ENCODE measurements at places on chromosomes 6 and 20.

DNA sequence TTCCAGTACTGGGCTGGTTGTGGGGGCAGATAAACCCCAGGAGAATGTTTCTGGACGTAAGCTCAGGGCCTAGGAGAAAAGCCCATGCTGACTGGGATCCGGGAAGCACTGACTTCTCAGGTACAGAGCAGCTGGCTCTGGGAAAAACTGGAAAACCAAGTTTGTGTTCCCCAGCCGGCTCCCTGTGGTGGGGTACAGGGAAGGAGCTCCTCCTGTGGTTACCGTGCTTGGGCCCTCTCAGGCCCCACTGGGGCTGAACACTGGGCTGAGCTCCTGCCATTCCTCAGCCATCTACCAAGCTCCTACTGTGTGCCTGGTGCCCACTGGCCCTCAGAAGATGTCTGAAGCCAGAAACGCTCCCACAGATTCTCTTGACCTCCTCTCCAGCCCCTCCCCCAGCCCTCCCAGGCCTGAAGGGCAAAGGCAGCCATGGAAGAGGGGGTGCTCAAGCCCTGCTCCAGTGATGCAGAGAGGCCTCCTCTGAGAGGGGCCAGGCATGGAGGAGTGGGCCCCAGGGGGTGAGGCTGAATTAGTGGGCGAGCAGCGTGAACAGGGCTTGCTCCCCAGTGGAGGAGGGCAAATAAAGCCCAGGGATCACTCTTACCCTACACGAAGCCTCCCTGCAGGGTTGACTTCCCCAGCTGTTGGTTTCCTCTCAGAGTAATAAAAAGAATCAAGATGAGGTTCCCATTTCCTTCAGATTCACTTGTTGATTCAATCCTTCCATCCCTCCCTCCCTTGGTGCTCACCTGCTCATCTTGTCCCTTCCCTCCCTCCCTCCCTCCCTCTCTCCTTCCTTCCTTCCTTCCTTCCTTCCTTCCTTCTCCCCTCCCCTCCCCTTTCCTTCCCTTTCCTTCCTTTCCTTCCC, 100.0 kb downstream of the VEGFA start:
- DNase-seq = no peak

DNA sequence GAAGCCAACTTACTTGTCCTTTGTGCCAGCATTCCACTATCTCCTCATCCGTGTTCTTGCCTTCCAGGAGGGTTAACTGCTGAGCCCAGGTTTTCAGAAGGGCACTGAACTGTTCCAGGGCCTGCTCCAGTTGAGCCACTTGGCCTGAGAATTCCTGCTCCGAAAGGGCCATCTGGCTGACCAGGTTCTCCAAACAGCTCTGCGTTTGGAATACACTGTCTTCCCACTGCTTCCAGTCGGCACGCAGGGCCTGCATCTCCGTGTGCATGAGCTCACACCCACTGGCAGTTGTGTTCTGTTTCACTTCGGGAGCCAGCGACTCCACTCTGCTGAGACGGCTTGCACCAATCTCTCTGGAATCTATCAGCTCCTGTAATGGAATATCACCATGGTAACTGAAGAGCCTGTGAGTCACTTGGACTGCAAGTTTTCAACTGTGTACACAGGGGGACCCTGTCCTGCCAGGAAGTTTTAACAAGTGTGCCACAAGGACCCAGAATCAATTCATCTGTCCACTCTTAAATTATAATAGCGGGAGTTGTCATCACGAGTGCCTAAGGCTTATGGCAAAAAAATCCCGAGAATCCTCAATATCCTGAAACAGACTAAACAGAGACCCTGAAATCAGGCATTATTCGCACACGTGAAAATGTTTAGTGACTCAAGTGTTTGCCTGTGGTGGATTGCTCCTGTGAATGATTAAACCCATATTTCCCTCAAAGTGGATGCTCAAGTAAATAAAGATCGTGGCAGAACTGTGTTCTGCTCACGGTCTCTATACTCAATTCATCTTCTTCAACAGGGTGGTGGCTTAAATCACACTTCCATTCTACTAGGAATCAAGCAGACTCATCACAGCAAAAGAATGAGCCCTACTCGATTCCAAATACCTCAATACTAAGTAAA, 255.9 kb downstream of the SYNE1 start:
- DNase-seq = no peak

- DNase-seq = no peak
These were observed 225.1 kb upstream of the BTBD3 start for GRCh38 chr20:11692567-11692966.

GRCh38 chr6:108799791-108800190, 48.4 kb upstream of the ARMC2 start:
- no peak for DNase-seq

- no peak for DNase-seq
These were observed 15.0 kb upstream of the TRAM2 start for GRCh38 chr6:52591832-52592231.

DNA sequence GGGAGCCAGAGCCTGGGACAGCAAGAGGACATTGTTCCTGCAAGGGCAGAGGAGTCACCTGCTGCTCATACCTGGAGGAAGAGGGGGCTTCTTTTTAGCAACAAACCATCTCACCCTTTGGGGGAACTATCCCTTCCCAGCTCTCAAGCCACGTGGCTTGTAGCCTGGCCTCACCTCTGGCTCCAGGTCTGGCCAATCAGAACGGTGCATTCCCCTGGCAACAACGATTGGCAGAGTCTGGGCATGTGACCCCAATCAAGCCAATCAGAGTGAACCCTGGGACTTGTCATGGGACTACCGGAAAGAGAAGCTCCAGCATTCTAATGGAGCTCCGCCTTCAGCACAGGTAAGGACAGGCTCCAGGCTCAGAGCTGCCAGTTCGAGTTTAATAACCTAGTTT, 33.6 kb downstream of the KCNB1 start:
- no peak for DNase-seq

- DNase-seq = peak; percentile 45
These were observed 41.1 kb downstream of the FARS2 start for GRCh38 chr6:5302220-5302946.

GRCh38 chr6:157669747-157670216, 153.3 kb upstream of the SNX9 start:
- DNase-seq = no peak

DNA sequence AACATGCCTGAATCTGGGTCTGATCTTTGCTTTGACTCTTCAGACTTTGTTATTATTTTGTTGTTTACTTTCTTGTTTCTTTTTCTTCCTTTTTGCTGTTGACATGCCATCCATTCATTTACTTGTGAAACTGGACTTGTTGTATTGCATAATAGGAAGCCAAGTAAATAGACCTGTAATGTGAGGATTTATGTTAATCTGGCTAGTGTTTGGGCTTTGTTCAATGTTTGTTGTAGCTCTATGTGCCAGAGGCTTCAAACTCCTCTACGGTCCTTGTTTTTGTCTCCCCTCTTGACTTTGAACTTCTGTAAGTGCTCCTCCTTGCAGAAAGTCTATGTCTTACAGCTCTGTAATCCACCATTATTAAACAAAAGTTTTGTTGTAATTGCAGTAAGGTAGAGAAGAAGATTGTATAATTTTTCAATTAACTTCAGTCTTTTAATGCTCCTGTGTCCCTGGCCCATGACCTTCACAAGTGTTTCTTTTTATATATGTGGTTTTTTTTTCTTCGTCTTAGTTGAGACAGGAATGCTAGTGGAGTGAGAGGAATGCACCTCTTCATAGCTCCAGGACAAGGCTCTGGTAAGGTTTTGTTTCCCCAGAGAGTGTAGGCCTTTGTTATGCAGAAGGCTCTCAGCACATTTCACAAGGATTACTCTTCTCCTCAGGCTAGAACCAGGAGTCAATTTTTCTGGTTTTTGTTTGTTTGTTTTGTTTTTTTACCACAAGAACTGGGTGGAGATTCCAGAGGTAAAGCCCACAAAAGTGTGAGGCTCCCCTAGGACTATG, 1061.8 kb upstream of the CITED2 start:
- no peak for DNase-seq

- DNase-seq = no peak
These were observed 257.7 kb downstream of the FARS2 start for GRCh38 chr6:5518936-5519491.

GRCh38 chr6:42104095-42104803, 38.2 kb downstream of the C6orf132 start:
- DNase-seq = peak; percentile 90

DNA sequence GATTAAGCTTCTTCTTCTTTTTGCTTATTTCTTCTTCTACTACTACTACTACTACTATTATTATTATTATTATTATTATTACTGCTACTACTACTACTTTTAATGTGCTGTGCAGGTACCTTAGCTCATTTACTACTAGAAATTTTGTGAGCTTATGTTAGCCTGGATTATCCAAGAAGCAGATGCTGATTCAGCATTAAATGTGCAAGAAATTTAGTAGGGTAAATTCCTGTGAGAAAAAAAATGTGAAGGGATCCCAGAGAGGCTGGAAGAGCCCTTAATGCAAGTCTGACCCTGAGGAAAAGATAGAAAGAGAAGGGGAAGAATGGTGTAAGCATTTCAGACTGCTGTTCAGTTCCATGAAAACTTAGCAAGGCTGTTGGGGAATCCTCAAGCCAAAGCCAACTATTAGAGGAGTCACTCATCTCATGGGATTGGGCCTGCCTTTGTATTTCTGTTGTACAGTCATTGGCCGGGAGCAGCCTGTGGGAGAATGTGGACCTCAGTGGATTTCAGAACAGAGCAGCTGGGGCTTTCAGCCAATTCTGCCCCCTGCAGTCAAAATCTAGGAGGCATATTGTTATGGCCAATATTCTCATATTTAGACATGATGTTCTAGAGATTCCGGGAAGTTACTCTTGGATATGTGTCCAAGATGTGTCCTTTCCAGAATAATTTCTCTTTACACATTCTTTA, 37.2 kb upstream of the TSPYL1 start:
- no peak for DNase-seq

DNA sequence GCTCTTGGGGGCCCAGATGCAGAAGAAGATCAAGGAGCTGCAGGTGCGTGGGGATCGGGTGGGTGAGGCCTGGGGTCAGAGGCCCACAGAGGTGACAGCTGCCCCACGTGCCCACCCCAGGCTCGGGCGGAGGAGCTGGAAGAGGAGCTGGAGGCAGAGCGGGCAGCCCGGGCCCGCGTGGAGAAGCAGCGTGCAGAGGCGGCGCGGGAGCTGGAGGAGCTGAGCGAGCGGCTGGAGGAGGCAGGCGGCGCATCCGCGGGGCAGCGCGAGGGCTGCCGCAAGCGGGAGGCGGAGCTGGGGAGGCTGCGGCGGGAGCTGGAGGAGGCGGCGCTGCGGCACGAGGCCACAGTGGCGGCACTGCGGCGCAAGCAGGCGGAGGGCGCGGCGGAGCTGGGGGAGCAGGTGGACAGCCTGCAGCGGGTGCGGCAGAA, 41.5 kb downstream of the MYH7B start:
- no peak for DNase-seq

- no peak for DNase-seq
These were observed 25.3 kb downstream of the RAB44 start for GRCh38 chr6:36722879-36723278.

DNA sequence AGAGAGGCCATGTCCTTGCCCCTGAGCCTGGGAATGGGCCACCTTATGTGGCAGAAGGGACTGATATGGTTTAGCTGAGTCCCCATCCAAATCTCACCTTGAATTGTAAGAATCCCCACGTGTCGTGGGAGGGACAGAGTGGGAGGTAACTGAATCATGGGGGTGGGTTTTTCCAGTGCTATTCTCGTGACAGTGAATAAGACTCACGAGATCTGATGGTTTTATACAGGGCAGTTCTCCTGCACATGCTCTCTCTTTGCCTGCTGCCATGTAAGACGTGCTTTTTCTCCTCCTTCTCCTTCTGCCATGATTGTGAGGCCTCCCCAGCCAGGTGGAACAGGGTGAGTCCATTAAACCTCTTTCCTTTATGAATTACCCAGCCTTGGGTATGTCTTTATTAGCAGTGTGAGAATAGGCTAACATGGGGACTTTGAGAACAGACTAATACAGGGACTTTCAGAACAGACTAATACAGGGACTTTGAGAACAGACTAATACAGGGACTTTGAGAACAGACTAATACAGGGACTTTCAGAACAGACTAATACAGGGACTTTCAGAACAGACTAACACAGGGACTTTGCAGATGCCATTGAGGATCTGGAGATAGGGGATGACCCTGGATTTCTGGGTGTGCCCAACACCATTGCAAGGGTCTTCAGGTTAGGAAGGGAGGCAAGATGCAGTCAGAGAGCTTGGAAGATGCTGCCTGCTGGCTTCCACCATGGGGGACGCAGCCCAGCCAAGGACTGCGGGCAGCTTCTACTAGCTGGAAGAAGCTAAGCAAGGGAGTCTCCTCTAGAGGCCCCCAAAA, 86.9 kb downstream of the RAMACL start:
- DNase-seq = no peak

DNA sequence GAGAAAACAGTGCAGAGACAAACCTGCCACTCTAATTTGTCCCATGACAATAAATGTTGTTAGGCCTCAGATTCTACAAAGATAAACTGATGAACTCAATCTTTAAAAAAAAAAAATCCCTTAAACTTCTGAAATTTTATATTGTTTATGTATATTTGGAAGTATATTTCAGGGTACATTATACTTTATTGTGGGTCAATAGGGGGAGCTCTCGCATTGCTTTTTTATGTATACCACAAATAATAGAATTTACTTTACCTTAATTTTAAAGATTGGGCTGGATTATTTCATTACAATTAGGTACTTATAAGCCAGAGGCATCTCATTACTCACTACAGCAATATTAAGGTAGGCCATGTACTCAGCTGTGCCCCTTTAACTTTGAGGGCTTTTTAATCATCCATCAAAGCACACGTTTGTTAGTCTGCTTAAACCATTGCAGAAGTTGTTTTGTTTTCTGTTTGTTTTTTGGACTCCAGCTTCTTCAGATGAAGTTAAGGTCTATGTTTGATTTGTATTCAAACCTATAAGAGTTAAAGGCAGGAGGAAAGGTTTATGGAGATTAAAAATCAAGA, 56.3 kb upstream of the EYA4 start:
- DNase-seq = no peak

- DNase-seq = peak; percentile 21
These were observed 12.8 kb downstream of the ME1 start for GRCh38 chr6:83417880-83418663.

DNA sequence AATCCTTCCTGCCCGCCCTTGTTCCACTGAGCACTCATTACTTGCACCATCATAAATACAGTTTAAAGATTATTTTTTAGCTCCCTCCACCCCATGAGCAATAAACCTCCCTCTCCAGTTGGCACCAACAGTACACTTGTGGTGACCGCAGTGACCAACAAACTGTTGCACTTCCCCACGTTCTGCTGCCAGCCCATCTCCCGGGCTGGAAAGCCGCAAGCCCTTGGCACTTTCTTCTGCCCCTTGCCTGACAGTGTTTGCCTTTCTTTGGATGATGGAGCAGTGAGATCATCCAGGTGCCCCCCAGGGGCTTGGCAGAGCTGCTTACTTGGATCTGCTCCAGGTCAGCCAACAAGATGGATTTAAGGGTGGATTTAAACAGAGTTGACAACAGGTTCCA, 21.6 kb downstream of the KCNB1 start:
- DNase-seq = no peak
